ENCODE measurements at places on chromosomes 5 and 9.

GRCh38 chr9:3682186-3682585, 156.4 kb upstream of the RFX3 start:
- DNase-seq, result no peak

DNA sequence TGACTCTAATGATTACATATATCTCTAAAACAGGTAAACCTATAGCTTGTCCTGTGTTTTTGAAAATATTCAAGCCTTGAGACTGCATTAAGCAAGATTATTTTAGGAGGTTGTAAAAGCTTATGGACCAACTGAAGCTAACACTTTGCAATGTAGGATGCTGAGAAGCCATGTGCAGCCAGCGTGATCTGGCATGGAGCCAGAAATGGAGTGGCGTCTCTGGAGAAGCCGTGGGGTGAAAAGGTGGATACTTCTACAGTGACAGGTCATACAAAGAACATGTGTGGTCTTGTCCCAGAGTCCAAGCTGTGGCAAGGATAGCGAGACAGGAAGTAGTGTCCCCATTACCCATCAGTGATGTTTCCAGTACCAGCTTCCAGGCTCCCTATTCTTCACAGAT, 100.8 kb upstream of the CD180 start:
- DNase-seq, result no peak

DNA sequence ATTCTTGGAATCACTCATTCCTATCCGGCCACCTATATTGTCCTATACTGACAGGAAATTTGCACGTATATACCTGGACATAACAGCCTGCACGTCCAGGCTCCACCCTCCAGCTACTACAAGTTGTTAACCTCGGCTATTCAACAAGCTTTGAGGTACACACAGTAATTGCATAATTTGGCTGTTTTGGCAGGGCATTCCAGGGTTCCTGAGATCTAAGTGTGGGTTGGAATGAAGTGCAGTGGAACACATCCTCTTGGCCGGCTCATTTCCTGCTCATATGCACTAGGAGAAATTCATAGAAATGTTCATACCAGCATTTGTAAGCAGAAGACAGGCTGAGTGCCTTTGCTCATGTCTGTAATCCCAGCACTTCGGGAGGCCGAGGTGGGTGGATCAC, 222.3 kb downstream of the FBXL7 start:
- no peak for DNase-seq

DNA sequence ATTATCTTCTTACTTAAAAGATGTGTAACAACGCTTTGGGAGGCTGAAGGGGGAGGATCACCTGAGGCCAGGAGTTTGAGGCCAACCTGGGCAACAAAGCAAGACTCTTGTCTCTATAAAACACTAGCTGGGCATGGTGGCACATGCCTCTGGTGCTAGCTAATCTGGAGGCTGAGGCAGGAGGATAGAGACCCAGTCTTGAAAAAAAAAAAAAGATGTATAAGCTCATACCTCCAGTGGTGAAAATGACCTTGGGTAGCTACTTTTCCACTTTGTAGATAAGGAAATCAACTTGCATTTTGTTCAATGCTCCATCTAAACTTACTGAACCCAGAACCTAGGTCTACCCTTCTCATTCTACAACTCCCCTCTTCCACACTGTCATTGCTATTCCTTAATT, 16.6 kb downstream of the ARRDC3 start:
- no peak for DNase-seq

DNA sequence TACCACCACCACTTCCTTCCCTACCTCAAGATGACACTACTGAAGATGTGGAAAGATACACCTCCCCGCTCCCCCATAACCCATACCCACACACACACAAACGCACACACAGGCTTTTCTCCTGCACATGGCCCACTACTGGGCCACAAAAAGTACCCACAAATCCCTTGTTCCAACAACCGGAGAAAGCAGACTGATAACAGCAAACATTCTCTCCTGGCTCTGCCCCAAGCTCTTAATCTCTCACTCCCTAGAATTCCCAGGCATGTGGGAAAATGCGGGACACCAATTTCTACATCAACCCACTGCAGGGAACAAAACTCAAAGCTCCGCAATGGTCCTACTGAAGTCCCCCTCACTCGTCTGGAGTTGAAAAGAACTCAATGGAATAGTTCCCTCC, 611.0 kb upstream of the KLF4 start:
- DNase-seq, result no peak

- no peak for DNase-seq
Measured at GRCh38 chr5:1409381-1410110, 35.7 kb downstream of the SLC6A3 start.

- peak; percentile 80 for DNase-seq
Measured at GRCh38 chr5:107571621-107572536, 98.9 kb downstream of the EFNA5 start.

GRCh38 chr5:154367101-154367500, 78.7 kb upstream of the SAP30L start:
- no peak for DNase-seq

- DNase-seq, result no peak
Measured at GRCh38 chr9:34123682-34124081, 2.8 kb downstream of the DCAF12 start.

DNA sequence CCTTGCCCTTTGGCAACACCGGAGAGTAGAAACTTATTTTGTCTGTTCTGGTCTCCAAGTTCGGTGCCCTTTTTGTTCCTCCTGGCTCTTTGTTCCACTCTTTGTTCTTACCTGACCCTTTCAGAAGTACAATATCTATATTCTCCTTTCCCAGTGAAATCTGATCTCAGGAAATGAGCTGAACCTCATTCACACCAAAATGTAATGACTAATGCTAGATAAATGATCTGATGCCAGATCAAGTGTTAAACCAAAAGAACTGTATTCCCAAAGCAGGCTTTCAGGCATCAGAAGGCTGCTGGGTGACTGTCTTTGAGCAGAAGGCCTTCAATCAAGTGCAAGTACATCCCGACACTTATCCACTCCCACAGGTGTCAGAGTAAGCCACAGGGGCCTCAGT, 156.4 kb downstream of the SPOCK1 start:
- no peak for DNase-seq
